ENCODE measurements at places on chromosomes 6 and 20.

- DNase-seq = no peak
These were observed 6.6 kb downstream of the TUBB start for GRCh38 chr6:30726506-30727413.

- DNase-seq = no peak
These were observed 189.0 kb downstream of the JARID2 start for GRCh38 chr6:15434823-15435380.

GRCh38 chr6:48754641-48755040 is 643.6 kb upstream of the PTCHD4 start:
- no peak for DNase-seq

- DNase-seq = no peak
These were observed 39.9 kb downstream of the ANKRD60 start for GRCh38 chr20:58188527-58188926.

GRCh38 chr6:50120300-50120699 is 70.6 kb upstream of the DEFB112 start:
- DNase-seq = no peak

GRCh38 chr6:6932341-6932740 is 175.4 kb upstream of the RREB1 start:
- DNase-seq = no peak

All from activated T-cell treated with anti-CD3 and anti-CD28 coated beads, Interleukin-2, amount 50 U/mL, for 24 hours (primary cell).